Right lobe of liver (tissue), 6 donors: ENCODE measurements at places on chromosomes 7 and 10. TPM values are rescaled to one million over a fixed set of nuclear protein-coding genes. Genes with fewer than 3 reads are reported as not detected.

DNA sequence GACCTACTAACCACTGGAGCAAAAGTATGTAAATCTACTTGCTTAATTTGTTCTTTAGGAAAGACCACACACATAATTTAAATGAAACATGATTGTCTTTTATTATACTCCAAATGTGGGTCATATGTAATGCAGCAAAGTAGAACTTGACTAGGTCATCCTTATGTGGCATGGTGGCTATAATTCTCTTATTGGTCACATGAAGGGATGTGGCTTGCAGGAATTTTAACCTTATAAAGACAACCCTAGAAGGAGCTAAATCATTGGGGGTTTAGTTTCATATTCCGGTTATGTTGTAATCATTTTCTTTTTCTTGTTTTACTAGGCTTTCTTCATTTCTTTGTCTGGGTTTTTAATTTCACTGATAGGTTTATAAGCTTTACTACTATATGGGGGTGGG lies 93.9 kb downstream of the SEPTIN7 start:
- peaks cover 2% of the 10 kb centered on the region for H3K36me3 ChIP-seq
- no peak overlapping the region for H3K27ac ChIP-seq
- no peaks in the 10 kb centered on the region for H3K27me3 ChIP-seq
- no peak for DNase-seq
- no peak overlapping the region for H3K4me3 ChIP-seq
- H3K4me1 ChIP-seq = no peaks in the 10 kb centered on the region

DNA sequence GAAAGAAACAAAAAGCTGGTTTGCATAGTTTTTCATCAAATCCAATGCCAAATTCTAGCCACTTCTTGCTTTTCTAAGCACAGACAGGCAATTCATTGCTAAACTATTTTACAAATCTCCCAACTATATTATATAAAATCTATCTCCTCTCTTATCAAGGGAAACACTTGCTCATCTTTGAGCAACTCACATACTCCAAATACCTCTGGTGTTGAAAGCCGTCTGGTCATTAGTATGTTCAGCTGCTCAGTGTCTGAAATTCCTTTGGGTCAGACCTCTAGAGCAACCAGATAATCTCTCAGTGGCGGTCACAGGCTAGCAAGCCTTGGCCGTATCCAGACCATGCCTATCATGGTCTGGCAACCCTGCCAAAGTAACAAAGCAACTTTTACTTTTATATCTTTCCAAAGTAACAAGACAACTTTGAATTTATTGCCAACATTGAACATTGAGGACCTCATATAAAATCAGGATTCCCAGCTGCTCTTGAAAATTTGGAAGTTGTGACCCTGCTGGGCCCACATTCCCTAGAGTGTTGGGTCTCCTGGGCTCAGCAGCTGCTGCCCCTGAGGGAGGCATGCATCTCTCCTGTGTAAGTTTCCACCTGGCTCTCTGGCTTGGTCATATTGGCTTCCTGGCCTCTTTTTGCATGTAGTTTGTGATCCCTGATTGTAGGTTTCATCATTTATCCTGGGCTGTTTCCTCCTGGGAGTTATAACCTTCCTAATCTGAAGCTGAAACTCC lies 56.8 kb upstream of the LANCL2 start:
- H3K36me3 ChIP-seq = no peaks in the 10 kb centered on the region
- H3K4me1 ChIP-seq = no peaks in the 10 kb centered on the region
- no peaks in the 10 kb centered on the region for H3K27me3 ChIP-seq
- no peak overlapping the region for H3K4me3 ChIP-seq
- no peak overlapping the region for H3K27ac ChIP-seq
- DNase-seq = no peak

The OR6V1 gene
- not detected for total RNA-seq

DNA sequence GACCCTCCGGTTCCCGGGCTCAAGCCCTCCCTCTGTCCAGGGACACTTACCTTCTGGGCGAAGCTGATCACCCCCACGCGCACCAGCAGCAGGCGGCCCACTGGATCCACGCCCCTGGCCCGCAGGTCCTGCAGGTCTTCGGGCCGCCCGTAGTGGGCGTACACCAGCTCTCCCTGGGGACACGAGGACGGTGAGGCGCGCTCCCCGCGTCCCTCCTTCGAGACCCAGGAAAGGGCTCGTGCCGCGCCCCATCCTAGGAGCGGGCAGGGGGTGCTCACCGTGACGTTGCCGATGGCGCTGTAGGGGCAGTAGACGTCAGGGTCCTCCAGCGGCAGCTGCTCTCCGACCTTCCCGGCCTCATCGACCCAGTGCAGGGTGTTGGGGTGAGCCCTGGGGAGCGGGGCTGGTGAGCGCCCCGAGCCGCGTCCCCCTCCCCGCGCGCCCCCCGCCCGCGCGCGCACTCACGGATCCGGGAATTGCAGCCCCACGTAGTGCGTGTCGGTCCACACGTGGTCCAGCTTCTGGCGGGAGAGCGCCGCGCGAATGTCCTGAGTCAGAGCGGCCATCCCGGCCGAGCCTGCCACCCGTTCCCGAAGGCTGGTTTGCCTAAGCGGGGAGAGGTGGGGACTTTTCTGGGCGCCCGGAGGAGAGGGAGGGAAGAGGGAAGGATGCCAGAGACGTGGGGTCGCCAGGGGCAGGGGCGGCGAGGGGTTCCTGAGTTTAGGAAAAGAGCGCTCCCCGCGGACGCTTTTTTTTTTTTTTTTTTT lies 8.2 kb downstream of the TFR2 start:
- H3K4me1 ChIP-seq = no peaks in the 10 kb centered on the region
- H3K36me3 ChIP-seq = no peaks in the 10 kb centered on the region
- H3K4me3 ChIP-seq = peak overlapping the region; percentile 23
- no peak for DNase-seq

DNA sequence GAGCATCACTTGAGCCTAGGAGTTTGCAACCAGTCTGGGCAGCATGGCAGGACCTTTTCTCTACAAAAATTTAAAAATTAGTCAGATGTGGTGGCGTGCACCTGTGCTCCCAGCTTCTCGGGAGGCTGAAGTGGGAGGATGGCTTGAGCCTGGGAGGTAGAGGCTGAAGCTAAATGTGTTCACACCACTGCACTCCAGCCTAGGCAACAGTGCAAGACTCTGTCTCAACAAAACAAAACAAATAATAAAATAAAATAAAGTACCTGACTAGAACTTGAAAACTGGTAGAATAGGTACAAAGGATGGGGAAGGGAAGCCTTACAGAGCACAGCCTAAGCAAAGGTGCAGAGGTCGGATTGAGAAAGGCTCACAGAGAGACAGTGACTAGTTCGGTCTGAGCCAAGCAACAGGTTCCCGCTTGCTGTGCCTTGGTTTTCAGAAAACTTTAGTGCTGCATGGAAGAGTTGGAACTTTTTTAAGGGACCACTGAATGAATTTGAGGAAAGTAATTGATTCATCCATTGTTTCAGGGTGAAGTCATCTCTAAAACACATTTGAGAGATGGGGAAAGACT lies 100.1 kb upstream of the STK17A start:
- H3K4me1 ChIP-seq = peaks cover 21% of the 10 kb centered on the region
- no peaks in the 10 kb centered on the region for H3K27me3 ChIP-seq
- H3K4me3 ChIP-seq = no peak overlapping the region
- no peaks in the 10 kb centered on the region for H3K36me3 ChIP-seq

DNA sequence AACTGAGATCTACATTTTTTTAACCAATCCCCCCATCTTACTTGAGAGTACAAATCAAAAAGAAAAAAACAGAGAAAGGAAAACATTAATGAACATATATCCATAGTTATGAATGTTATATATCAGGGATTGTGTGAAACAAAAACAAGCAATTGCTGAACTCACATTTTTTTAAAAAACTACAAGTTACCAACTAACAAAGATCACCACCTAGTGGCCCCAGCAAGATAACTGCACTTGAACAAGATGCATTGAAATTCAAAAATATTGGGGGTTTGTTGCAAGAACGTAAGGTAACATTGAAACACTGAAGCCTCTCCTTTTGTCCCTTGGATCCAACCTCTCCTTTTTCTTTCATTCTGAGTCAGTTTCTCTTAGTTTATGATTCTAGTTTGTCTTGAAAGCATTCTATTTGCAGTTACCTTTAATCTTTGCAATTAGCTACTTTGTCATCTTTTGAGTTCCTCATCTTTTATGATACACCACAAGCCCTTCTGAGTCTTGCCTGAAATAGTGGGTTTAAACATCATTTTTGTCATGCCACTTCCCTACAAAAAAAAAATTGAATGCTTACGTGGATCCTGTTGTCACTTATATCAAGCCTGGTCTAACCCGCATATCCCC lies 87.3 kb upstream of the TES start:
- no peak for DNase-seq
- no peaks in the 10 kb centered on the region for H3K36me3 ChIP-seq
- H3K4me1 ChIP-seq = no peaks in the 10 kb centered on the region
- no peak overlapping the region for H3K4me3 ChIP-seq

The CC2D2B gene
- 0.86 TPM for total RNA-seq

- no peak overlapping the region for H3K4me3 ChIP-seq
- DNase-seq = no peak
- H3K4me1 ChIP-seq = no peaks in the 10 kb centered on the region
- H3K36me3 ChIP-seq = peaks cover 8% of the 10 kb centered on the region
These were observed 19.2 kb upstream of the SUPV3L1 start for GRCh38 chr10:69160809-69161241.
